ENCODE measurements at places on chromosomes 2 and 18.

DNA sequence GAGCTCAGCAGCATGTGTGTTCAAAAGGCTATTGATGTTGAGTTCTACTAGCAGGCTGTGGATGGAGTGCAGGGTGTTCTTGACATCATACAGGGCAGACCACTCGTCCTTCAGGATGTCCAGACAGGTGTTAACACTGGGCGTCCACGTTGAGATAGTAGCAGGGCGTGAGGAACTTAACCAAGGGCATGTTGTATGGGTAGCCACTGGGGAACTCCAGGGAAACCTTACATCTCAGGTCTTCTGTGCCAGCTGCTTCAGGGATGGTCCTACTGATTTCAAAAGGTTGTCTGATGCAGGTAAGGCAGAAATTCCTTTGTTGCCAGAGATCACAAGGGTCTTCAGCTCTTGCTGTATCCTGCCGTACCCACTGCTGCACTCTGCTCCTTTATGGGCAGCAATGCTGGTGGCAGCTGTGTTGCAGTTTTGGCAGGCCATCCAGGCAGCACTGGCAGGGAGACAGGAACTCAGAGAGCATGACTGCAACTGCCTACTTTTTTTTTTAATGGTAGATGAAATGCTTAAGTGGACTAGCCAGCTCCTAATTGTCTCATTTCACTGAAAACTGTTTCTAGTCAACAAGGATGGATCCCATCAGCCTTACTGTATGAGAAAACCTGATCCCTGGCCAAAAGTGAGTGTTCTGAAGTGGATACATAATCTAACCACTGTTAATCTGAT lies 32.4 kb upstream of the RBBP8 start:
- DNase-seq: no peak

DNA sequence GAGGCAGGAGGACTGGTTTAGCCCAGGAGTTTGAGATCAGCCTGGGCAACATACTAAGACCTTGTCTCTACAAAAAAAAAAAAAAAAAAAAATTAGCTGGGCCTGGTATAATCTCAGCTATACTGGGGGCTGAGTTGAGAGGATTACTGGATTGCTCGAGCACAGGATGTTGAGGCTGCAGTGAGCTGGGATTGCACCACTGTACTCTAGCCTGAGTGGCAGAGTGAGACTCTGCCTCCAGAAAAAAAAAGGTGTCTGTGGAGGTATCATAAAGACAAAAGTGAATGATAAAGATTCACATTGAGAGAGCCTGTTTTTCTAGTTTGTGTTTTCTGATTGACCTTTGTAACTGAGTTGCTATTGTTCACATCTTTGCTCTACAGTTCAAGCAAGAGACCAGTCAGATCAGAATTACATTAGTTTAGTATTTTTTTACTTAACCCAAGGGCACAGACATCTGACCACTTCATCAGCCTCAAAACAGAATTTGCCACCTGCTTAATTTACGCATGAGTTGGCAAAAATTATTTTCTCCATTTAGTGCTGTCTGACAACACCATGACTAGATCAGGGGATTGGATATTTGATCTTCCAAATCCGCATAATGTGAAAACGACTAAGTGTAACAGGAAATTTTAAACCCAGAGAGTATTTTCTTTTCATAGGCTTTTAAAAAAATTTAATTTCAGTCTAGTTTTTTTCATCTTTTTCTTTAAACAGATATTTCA lies 271.0 kb downstream of the TGIF1 start:
- DNase-seq: no peak

DNA sequence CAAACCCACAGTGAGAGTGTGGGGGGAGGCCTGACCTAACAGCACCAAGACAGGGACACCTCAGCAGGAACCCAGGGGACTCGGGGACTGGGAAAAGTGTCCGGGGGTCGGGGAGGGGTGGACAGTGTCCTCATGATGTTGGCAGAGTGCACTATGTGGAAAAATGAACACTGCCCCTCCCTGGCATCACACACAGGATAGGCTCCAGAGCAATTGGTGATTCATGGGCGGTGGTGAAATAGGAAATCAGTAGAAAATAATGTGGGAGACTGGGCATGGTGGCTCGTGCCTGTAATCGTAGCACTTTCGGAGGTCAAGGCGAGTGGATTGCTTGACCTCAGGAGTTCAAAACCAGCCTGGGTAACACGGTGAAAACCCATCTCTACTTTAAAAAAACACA lies 3.6 kb upstream of the ANO7 start:
- DNase-seq: no peak

DNA sequence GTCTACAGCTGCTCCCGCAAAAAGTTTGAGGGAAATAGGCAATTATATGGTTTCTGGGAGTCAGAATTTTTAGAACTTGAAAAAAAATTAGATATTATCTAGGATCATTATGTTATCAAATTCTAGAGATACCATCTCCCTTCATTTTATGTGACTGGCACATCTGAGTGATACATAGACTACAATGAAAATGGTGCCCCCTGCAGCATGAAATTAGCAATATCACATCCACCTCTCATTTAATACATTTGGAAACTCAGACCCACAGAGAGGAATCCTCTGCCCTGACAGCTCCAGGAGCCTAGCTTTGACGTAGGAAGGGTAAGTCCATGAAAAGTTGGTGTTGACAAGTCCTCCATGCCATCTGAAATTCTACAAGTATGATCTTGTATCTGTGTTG lies 381.6 kb downstream of the SUCLG1 start:
- DNase-seq: no peak

GRCh38 chr2:238458651-238459050 lies 31.9 kb downstream of the ASB1 start:
- no peak for DNase-seq

DNA sequence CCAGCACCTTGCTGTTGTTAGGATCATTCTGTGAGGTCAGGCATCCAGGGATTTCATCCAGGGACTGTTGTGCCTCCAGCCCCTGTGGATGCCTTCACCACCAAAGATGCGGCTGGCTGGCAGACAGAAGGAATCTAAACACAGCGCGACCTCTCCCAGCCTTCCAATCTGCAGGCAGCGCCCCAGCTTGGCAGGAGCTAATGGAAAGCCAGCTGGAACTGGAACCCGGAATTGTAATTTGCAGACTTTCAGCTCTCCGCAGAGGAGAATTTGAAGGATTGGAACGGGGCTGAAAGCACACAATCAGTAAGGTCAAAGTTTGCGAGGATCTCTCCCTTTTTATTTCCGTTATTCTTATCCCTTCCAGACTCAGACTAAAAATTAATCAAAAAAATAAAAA lies 127.8 kb downstream of the TRIB2 start:
- DNase-seq: no peak

GRCh38 chr2:2565671-2566070 lies 234.6 kb upstream of the MYT1L start:
- no peak for DNase-seq
